ENCODE measurements at places on chromosomes 12 and 14. TPM values are rescaled to one million over a fixed set of nuclear protein-coding genes. Genes with fewer than 3 reads are reported as not detected.

The PRR4 gene
- total RNA-seq: 3.4 TPM

The PSMB11 gene
- total RNA-seq: not detected

DNA sequence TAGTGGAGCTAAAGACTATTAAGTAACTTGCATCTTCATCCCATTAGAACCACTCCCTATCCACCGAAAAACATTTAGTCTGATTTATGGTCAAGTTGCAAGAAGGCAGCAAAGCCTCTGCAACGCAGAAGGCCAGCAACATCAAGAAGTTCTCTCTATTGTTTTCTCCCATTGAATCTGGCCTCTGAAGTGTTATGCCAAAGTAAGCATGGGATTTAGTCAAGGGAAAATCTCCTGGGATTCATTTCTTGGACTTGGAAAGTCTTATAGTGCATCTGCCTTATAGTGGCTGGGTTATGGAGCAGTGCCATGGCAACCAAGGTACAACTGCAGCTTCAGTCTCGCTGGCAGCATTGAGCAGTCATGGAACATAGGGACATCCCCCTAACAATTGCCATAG is 87.7 kb upstream of the KRR1 start:
- peak; percentile 91 for DNase-seq

DNA sequence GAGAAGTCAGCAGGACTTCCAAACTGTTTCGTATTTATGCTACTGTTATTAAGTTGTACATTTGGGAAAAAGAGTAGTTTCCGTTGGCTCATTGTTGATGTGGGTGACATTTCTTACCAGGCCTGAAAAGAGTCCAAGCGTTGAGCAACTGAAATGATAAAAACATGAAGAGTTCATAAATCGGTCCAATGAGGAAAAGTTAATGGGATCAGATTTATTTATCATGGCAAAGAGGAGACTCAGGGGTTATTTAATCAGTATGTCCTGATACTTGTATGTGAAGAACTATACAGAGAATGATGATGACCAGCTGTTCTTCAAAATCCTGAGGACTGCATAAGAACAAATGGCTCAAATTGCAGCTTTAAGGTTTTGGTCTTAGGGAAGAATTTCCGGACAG is 7.7 kb downstream of the VRK1 start:
- no peak for DNase-seq

- DNase-seq: no peak
These were observed 36.7 kb upstream of the C14orf132 start for GRCh38 chr14:96002498-96002884.

DNA sequence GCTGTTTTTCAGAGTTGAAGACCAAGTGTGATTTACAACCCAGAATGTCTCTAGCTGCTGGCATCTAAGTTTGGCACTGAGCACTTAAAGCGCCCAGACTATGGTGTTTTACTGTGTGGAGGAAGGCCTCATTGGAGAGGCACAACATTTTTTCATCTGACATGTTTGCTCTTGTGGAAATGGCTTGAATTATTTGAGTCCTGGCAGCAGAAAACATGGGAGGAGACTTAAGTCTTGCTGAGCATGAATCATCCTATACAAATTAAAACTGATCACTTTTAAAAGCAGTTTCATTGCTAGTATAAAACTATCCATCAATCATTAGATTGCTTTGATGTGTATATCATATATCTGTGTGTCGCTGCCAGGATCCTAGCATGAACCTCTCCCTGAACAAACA is 85.9 kb upstream of the REP15 start:
- DNase-seq: peak; percentile 77

DNA sequence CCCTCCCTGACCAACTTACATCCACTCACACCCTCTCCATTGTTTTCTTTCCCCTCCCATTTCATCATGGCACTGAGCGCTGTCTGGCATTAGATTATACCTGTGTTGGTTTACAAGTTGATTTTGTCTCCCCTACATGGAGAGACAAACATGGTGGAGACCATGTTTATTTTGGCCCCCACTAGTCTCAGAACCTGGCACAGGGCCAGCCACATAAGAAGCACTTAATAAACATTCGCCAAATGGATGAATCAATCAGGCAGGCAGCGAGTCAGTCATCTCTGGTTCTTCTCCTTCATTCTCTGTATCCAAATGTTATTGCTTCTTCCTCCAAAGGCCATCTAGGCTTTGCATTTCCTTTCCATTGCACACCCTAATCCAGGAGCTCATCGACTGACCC is 177.4 kb downstream of the DPF3 start:
- DNase-seq: peak; percentile 23

DNA sequence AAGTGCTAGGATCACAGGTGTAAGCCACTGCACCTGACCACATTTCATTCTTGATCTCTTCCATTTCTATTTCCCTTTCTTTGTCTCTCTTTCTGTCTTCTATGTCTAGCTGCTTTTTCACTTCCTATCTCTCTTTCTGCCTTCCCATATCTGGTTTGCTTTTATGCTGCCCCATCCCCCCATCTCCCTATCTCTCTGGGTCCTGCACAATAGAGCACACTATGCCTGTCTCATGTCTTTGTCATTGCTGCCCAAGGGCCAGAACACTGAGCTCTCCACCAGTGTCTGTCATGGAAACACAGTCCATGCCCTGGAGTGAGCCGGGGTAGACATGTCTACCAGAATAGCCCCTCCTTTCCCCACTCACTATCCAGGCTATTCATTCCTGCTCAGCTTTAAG is 12.3 kb upstream of the RARG start:
- DNase-seq: no peak

Measured in fibroblast of the aortic adventitia (primary cell).